ENCODE measurements at places on chromosomes 13 and 19.
A peak's percentile ranks its signal among the peaks of the same experiment; 100 is the strongest.

- no peak for DNase-seq
These were observed 11.7 kb downstream of the NDUFB7 start for GRCh38 chr19:14559916-14560775.

DNA sequence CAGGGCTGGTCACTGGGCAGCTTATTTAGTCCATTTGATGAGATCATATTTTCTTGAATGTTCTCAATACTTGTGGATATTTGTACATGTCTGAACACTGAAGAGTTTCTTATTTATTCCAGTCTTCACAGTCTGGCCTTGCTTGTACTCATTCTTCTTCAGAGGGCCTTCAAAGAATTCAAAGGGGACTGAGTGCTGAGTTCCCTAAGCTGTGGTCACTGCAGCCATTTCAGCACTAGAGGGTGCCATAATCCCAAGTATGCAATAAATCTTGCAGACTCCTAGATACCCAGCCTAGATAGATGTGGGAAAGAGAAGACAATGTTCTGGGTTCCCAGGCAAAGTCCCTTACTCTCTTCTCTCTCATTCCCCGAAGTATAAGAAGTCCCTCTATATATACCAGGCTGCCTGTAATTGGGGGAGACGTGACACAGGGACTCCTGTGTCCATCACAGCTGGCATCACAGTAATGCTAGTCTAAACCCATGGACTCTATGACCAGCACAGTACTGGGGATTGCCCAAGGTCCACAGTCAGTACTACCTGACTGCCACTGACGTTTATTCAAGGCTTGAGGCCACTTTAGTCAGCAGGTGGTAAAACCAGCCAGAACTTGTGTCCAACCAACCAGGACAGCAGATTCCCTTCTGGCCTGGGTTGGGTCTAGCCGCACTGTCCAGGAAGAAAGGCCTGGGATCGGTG is 8.9 kb upstream of the VN1R1 start:
- DNase-seq = no peak

DNA sequence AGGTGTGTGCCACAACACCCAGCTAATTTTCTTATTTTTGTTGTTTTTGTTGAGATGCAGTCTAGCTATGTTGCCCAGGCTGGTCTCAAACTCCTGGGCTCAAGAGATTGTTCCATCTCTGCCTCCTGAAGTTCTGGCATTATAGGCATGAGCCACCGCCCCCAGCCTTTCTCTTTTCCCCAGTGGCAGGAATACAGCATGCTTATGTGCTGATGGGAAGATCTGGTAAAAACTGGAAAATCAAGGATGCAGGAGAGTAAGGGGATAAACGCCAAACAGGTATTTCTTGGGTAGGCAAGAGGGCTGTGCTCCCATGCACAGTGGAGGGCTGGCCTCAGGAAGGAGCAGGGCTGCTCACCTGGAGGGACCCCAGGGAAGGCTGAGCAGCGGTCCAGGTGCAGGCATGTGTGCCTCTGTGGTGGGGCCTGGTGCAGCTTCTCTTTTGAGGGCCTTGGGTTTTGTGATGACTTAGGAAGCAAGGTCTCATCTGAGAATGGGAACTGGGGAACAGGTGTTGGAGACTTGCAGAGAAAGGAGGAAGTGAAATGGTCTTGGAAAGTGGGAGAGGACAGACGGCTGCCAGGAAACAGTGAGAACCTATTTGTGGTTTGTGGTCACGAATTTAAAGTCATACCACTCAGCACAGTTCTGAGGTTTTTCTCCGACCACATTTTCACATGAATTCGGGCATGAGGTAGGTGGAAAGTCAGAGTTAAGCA is 106.5 kb downstream of the TEX26 start:
- DNase-seq = no peak

DNA sequence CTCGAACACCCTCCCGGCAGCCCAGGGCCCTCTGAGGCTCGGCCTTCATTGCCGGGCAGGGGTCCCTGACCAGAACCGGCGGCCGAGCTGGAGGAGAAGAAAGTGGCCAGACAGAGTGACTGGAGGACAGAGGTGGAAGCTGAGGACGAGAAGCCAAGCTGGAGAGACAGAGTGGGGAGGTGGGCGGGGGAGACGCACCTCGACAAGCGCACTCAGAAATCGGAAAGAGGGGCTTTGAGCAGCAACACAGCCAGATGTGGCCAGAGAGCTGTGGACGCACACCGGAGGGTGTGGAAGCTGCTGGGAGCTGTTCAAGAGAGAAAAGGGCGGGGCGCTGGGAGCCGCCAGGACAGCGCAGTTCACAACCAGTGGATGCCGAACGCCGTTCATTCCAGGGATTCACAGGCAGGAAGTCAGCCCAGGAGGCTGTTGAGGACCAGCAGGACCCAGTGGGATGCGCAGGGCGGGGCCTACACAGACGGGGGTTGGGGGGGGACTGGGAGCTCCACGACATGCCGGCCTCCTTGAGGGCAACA is 28.2 kb upstream of the C13orf46 start:
- DNase-seq = no peak

GRCh38 chr19:40716031-40716481 is 630 bp downstream of the COQ8B start:
- peak; percentile 74 for DNase-seq

- DNase-seq = no peak
These were observed 29.2 kb downstream of the COG6 start for GRCh38 chr13:39684531-39685137.

- no peak for DNase-seq
These were observed 10.1 kb upstream of the TMEM255B start for GRCh38 chr13:113748862-113749451.

DNA sequence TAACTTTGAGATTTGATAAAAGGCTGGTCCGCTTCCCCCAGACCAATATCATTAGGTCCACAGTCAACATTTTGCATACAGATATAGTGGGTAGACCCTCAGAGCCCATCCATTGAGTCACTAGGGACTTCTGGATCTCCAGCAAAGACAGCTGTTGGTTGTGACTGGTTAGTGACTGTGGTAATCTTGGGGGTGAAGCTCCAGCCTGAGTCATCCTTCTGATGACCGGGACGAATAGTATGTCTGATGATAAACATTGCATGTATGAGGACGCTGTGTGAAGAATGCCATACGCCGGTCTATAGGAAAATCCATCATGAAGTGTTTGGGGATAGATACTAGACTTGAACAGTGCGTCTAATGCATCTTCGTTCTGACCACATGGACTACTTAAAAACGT is 307.0 kb downstream of the UQCRFS1 start:
- DNase-seq = no peak

GRCh38 chr19:7326105-7326877 is 22.4 kb upstream of the ARHGEF18 start:
- DNase-seq = no peak

GRCh38 chr13:98473135-98473787 is 103.6 kb downstream of the STK24 start:
- DNase-seq = no peak

DNA sequence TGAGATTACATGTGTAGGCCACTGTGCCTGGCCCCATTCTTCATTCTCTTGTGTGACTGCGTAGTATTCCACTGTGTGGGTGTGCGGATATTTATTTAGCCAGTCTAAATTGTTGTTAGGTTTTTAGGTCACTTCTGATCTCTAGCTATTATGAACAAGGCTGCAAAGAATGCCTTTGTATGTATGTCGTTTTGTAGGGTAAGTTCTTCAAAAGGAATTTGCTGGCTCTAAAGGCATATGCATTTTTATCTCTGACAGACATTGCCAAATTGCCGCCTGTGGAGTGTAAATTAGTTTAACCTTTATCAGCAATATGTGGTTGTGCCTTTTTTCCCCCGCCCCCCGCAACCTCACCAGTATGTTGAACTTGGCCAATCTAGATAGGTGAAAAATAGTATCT is 30.3 kb upstream of the EHD2 start:
- no peak for DNase-seq

DNA sequence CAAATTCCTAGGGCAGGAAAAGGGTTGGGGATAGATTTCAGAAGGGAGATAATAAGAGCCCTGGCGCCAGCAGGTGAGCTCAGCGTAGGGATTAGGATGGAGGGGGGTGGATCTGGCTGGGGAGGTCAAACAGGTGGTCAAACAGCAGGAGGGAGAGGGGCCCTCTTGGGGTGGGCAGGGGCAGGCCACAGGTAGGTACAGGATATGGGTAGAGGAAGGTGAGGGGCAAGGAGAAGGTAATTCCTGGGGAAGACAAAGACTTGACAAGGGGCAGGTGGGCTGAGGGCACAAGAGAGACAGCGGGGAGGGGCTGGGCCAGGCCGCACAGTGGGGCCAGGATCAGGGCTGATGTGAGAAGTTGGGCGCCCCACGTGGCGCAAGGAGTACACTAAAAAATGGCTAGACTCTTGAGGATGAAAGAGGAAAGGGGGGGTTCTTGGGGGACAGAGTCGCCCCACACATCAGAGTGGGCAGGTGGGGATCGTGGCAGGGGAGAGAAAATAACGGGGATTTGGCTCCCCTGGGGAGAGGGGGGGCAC is 713 bp downstream of the KRI1 start:
- DNase-seq = peak; percentile 36

All from activated T-cell treated with anti-CD3 and anti-CD28 coated beads for 4 hours (primary cell).